Endothelial cell (in vitro differentiated cells): ENCODE measurements at places on chromosomes 4 and X.

- no peak for DNase-seq
Observed at GRCh38 chr4:114690571-114690970, 92.0 kb downstream of the UGT8 start.

DNA sequence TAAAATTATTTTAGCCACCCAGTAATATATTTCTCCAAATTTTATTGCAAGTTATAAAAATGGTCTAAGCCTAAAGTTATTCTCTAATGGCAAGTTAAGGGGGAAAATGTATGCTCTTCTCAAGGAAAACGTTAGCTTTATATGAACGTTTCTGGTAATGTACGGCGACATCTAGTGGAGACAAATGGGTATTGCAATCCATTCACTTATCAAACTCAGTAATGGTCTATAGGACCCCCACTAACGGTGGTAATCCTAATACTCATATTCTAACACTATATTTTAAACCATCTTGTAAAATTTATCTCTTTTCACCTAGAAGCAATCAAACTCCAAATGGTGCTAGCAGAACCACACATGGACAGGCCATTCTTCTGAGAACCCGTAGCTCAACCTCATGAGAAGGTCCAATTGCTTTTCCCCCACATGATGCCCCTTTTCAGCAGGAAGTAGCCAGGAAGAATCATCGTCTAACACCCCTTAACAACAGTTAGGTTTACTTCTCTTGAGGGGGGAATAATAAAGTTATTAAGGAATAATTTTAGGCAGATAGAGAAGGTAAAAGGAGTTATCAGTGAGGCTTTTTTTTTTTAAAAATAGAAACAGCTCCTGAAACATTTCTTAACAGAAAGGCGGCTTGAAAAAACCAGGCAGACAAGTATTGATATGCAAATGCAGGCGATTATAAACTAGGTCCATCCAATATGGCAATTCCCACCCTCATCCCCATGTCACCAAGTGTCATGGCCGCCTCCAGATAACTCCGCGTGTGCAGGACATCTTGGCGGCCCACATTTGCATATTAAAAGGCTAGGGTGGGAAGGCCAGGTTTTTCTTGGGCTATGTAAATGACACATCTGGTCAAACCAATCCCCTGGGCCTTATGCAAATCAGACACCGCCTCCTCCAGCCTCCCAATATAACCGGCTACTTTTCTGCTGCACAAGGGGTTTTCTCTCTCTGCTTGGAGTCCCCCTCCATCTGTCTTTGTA is 35.0 kb downstream of the NUDT11 start:
- no peak for DNase-seq

DNA sequence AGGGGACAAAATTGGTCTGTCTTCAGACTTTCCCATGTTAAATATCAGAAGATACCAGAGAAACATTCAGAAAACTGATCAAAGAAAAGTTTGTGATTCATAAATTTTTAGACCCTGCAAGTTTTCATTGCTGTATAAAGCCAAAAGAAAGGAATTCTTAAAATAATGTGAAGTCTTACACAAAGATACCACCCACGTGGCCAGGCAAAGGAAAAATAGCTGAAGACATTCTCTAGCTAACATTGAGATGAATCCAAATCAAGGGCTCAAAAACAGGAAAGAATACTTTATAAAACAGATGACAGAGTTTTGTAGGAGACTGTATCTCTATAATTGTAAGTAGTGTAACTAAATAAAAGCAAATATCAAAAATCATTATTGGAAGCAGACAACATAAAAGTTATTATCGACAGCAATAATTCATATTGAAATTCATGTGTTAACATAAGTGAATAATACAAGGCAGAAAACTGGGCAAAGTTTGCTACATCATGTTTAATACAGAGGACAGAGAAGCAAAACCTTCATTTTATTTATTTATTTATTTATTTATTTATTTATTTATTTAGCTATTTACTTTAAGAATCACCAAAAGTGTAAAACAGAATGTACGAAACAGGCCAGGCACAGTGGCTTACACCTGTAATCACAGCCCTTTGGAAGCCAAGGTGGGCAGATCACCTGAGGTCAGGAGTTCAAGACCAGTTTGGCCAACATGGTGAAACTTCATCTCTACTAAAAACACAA is 204.6 kb upstream of the SLIT2 start:
- no peak for DNase-seq

DNA sequence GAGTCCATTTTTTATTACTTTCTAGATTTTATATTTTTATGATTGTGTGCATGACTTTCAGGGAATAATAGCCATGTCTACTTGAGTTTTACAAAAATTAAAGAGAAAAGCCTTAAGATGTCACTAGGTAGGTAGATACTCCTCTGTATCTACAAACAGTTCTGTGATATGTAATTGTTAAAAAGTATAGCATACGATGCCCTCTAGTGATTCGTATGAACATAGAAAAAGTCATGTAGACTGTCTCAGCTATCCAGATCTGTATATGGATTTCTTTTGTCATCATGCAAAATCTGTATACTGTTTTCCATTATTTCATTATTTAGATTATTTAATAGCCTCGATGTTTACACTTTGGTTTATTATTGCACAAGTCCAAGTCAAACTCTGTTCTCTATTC is 856.6 kb downstream of the CENPC start:
- DNase-seq = no peak

DNA sequence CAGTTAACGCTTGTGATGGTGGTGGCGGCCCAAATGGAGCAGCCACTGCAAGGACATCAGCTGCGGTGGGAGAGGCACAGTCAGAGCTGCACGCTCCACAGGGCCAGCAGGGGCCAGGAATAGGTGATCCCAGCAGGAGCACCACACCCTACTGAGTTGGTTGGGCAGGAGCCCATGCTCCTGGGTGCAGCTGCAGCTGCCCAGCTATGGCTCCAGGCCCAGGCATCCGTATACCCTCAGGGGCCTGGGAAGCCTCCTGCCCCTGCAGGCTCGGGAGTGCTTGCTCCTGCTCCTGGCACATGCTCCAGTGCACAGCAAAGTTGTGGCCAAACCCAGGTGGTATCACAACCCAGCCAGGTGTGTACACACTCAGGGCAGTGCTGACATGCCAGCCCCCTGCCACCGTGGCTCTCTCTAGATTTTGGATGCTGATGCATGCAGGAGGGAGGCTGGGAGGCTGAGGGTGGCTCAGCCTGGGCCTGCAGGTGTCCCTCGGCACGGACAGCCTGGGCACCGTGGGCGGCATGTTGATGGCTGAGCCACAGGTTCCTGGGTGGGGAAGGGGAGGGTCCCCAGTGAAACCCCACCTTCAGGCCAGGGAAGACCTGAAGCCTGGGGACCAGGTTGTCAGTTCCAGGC is 150.2 kb downstream of the CXXC4 start:
- DNase-seq = no peak

DNA sequence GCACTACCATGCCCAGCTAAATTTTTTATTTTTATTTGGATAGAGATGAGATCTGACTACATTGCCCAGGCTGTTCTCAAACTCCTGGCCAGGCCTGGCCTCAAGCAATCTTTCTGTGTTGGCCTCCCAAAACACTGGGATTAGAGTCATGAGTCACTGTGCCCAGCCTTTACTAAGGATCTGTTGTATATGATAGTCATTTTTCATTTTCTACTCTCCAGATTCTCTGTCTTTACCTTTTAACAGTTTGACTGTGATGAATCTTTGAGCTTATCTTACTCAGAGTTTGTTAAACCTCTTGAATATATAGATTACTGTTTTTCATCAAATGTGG is 161.8 kb downstream of the FNIP2 start:
- no peak for DNase-seq

DNA sequence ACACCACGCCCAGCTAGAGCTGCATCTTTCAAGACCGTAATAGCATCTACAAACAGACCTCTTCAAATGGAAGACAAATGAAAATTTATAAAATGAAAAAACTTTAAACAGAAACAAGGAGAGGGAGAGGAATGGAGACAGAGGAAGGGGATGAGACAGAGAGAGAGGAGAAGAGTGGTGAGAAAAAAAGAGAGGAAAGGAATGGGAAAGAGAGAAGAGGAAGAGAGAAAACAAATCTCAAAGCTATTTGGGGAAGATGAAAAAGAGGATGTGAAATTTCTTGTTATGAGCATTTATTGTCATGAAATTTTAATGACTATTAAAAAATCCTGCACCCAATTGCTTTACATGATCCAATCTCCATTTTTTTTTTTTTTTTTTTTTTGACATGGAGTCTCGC is 726.9 kb downstream of the GRID2 start:
- DNase-seq = no peak

- DNase-seq = peak; percentile 76
Observed at GRCh38 chr4:77095101-77095821, 19.5 kb upstream of the CCNI start.

DNA sequence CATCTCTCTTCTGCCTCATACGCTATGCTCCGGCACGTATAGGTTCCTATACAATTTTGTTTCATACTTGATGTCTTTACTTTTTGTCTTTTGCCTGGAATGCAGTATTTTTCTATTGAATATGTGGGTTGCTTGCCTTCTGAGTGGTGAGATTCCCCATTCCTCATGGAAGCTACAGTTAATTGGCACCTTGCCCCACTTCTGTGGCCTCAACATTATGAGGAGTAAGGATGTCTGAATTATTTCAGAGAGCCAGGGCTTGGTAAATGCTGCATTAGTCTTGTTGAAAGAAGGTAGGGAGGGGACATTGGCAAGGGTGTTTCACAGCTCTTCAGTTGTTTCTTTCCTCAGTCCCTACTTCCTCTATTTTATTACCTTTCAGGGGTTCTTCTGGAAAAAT is 23.0 kb downstream of the CDKL5 start:
- no peak for DNase-seq

DNA sequence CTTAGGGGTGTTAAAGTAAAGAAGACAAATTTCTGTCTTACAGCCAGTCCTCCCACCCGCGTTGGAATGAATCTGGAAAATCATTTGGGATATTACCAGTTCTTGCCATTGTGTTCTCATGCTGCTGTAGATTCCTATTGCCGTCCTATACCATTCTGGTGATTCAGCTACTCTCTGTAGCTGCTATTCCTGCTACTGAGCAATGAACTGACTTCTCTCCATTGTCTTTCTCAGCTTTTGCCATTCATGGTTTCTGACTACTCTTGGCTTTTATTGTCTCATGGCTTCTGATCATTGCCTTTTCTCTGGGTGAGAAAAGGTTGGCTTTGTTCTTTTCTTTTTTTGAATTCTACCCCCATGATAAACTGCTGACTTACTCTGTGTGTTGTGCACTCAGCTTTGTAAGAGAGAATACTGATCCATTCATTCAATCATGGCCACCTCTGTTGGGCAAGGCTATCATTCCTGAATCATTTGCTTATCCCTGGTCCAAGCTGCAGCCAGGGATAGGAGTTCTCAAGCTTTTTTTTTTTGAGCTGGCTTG is 27.7 kb upstream of the METAP1 start:
- DNase-seq = no peak

- DNase-seq = peak; percentile 33
Observed at GRCh38 chrX:71870208-71871098, 40.2 kb upstream of the NHSL2 start.

DNA sequence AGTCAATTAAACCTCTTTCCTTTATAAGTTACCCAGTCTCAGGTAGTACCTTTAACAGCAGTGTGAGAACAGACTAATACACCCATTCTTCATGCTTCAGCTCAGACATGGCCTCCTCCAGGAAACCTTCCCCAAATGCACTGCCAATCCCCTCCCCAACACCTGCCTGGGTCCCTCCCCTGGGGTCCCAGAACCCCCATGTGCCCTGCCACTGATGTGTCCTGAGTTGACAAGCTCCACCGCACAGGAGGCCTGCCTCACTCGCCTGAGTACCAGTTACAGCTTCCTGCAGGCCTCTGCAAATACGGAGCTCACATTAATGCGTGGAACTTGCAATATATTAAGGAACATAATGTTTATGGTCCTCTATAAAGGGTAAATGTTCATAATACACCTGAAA is 34.9 kb upstream of the CRMP1 start:
- DNase-seq = no peak

DNA sequence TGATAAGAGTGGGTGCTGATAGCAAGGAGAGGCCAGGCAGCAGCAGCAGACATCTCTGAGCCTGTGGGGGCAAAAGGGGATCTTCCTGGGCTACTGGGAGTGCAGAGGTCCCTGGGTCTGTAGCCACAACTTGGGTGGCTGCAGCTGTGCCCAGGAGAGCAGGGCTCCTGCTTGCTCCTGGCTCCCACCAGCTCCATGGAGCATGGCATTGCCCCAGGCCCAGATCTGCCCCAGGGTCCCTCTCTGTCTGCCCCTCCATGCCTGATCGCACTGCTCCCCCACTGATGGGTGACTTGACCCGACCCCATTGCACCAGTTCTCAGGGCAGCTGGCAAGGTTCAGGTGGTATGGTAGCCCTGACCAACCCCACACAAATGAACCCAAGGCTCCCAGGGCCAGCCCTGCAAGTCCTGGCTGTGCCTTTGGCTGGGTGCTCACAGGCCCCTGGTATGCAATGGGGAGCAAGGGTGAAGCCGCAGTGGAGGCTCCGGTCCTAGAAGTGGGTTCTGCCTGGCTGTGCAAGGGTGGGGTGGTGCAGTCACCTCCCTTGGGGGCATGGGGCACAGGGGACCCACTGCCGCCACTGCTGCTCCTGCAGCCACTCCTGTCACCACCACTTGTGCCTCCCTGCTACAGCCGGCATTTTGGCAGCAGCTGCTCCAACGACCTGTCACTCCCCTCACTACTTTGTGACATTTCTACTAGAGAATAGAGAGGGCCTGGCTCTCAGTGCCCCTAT is 184.9 kb downstream of the NPFFR2 start:
- no peak for DNase-seq

GRCh38 chr4:102625232-102625930 is 124.2 kb downstream of the NFKB1 start:
- no peak for DNase-seq

DNA sequence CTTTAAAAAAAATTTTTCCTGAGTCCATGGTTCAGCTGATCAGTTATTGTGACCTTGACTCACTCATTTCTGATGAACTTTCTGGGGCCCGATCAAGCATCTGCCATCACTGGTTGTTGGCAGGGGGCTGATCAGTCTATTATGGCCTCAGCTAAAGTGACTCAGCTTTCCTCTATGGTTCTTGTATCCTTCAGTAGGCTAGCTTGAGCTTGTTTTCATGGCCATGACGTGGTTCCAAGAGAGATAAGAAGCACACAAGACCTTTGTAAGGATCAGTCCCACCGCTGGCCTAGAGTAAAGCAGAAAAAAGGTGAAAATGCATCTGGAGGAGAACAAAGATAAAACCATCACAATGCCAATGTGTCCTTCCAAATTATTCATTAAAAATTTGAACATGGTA is 29.8 kb upstream of the EPGN start:
- DNase-seq = no peak
